NCI-H510A (cell line): ENCODE measurements at places on chromosomes 12 and 14.

DNA sequence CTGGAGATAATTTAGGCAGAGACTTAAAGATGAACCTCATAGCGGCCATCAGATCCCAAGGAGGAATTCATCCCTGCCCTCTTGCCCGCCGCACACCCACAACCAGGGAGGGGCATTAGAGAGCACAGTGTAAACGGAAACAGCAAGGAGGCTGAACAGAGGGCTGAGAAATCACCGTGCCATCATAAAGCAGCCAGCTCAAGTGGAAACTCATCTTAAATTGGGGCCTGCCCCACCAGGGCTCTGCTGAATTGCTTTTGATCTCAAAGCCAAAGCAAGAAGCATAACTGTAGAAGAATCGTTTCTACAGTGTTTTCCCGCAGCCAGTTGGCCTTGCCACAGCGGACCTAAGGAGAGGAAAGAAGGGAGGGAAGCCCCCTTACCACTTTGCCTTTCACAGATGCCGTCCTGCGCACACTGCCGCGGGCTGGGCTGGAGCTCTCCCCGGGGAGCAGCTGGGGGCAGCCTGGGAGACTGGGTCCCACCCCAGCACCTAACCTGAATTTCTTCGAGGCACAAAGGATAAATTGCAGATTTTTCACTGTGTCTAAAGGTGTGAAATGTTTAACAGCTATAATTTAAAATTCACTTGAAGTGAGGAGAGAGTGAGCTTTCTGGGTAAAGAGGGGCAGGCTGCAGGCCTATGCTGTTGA, 51.8 kb upstream of the MMP17 start:
- no peak for DNase-seq

DNA sequence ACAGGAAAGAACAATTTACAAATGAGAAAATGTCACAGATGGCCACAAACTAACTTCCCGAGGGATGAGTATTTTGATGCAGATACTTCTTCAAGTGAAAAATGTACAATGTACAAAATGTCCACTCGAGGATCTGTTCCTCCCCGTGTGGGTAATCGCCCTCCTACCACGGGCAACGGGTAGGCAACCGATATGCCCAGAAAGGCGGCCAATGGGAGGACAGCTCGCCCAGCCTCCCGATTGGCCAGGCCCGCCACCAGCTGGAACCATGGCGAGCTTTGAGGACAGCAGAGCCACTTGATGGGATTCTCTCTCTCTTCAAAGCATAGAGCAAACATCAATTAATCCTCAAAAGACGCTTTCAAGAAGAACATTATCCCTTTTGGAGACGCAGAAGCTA, 42.3 kb downstream of the DPF3 start:
- peak; percentile 64 for DNase-seq

- DNase-seq, result no peak
These were observed 1317.0 kb downstream of the TMEM121 start for GRCh38 chr14:106843386-106843785.

GRCh38 chr14:63432228-63432627, 110.9 kb downstream of the PPP2R5E start:
- DNase-seq, result no peak

DNA sequence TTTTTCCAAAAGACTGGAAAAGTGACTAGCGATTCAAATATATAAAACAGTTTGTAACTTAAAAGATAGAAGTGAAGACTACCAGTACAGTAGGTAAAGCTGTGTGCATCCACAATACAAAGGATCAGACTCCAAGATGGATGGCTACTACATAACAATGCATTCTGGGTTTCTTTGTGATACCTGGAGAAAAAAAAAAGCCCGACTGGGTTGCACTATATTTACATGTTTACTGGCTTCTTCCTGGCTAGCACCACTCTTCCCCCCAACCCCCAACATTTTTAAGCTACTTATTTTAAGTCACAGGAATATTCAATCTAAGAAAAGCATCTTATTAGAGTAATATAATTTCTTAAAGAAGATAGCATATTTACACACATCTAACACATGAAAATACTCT, 61.1 kb upstream of the SINHCAF start:
- DNase-seq, result no peak

DNA sequence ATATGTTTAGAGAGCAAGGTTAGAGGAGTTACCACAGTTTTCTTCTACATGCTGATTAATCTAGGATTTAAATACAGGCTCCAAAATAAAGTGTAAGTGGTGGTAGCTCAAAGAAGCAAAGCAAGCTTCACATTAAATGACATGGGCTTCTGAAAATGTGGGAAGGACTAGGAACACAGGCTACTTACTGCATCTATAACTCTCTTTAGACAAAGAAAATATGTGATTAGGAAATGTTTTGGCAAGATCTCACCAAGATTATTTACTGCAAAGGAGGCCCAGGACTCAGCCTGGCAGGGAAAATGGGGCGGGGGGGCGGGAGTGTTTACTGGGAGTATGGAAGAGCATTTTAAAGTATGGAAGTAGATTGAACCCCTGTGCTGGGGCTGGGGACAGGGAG, 39.4 kb downstream of the ETV6 start:
- DNase-seq, result no peak

GRCh38 chr14:89892953-89893352, 61.6 kb downstream of the EFCAB11 start:
- no peak for DNase-seq

DNA sequence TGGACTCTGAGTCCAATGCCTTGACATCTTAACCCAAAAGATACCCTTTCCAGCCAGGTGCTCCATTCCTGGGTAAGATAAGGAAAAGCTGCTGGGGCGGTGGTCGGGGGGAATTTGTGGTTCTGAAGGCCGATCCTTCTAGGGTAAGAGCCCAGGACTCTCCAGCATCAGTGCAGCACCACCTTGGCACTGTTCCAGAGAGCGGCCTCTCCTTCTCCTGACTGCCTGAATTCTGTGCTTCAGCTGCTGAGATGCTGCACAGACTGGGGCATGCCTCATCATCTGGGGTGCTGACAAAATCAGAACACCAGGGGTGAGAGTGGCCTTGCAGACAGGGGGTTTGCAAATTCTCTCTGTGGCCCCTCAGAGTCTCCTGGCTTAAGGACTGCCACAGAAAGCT, 87.5 kb downstream of the SPTB start:
- DNase-seq, result no peak

GRCh38 chr12:116881877-116882507, 751 bp upstream of the HRK start:
- no peak for DNase-seq

GRCh38 chr12:129328235-129328634, 475.0 kb downstream of the GLT1D1 start:
- DNase-seq, result no peak

GRCh38 chr12:105036937-105037649, 47.2 kb downstream of the ALDH1L2 start:
- DNase-seq, result no peak

DNA sequence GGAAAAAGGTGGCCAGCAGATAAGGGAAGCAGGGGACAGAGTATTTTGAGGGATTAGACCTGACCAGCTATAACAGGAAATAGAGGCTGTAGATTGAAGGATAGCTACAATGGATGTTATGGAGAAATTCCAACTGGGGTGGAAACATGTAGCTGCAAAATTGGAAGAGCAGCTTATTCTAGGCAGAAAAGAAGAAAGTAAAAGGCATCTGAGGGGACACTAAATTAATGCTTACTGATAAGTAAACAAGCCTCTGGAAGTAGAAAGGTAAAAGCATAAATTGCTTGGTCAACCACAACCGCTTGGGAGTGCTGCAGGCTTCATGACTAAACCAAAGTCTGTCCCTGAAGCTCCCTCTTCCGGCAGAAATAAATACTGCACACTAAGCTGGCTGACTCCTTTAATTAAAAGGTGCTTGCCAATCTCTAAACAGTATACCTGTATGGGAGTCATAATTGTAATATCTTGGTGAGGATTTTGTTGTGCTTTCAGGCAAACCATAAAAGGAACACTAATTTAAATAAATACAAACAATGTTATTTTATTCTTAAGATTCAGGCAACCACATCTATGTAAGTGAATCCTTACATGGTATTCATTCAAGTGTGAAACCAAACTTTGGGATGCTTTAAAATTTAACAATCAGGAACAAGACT, 7.7 kb downstream of the UBC start:
- DNase-seq, result no peak

GRCh38 chr12:29035112-29035511, 114.0 kb upstream of the FAR2 start:
- DNase-seq, result no peak

- DNase-seq, result no peak
These were observed 15.4 kb downstream of the TMTC1 start for GRCh38 chr12:29768372-29768771.

DNA sequence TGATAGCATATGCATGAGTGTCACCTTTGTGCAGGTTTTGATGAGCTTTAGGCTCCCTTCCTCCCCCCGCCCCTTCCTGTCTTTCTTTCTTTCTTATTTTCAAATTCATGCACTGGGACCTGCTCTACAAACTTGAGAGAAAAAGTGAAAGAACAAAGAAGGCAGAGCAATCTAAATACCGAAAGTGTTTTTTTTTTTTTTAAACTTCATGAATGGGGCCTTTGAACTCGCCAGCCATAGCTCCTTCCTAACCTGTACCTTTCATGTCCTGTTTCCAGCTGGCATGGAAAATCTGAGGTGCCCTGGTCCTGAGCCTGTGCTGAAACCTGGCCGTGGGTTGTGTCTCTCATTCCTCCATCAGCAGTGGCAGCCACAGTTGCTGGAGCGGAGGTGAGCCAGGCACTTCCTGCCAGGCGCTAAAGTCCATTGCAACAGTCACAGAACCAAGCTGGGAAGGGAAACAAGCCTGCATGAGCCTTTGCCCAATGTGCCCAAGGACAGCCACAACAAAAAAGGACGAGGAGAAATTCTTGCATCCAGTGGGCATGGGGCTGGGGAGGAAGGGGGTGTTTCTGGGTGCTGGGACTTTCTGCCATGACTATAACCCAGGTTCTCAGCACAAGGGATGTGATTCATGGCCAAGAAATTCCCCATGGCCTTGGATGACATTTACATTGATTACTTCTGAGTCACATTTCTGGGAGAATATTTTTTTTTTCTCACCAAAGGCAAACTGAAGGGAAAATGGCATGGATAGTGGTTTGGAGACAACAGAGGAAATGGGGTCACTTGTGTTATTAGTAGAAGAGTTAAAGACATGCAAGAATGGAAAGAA, 102.7 kb downstream of the TMEM30B start:
- DNase-seq, result no peak

DNA sequence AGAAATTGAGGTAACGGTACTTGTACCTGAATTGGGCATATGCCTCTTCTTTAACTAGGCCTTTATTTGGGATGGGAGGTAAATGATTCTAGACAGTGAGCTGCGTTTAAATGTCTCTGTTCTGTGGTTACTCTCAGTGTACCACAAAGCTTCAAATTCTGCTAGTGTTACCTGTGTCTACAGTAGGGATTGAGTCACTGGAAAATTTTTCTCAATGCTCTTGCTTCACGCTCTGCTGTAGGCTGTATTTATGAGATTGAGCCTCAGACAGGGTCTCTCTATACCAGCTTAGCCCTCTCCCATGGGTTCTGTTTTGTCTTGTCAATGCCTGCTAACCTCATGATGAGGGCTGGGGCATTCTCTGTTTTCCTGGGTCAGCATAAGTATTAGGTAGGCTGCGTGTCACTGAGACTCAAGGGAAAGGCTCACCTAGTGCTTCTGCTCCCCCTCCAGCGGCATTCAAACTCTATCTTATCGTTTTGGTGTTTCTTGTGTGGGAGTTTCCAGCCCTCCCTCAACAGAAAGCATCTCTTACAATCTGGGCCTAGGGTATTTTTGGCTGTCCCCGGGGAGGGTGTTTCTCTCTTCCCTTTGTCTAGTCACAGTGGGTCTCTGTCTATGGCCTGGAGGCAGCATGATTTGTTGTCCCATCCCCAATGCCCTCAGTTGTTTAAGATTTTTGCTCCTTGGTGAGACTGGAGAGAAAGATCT, 285.8 kb downstream of the ADGRD1 start:
- no peak for DNase-seq

DNA sequence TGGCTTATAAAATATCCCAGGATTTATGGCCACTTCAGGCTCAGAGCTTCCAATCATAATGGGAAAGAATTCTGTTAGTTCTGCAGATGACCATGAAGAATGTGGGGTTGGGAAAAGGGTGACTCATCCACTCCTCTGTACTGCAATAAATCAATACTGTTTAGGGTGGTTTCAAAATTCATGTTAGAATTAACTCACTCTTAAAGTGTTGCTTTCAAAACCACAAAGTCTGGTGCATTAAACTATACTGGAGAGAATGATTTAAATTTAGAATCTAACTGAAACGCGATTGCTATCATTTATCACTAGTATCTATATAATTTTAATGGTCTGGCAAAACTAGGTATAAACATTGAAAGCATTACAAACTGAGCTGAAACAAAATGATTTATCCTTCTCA, 798 bp downstream of the CCDC198 start:
- no peak for DNase-seq

DNA sequence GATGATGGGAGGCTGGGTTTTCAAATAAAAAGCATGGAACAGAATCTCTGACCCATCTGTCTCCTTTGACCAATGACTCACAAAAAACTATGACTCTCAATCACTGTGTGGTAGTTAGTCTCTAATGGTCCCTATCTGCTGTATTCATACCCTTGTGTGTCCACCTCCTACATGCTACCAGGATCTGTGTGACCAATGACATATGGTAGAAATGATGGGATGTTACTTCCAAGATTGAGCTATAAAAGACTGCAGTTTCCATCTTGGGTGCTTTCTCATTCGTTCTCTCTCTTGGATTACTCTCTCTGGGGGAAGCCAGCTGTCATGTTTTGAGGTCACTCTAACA, 144.7 kb upstream of the BTG1 start:
- no peak for DNase-seq

DNA sequence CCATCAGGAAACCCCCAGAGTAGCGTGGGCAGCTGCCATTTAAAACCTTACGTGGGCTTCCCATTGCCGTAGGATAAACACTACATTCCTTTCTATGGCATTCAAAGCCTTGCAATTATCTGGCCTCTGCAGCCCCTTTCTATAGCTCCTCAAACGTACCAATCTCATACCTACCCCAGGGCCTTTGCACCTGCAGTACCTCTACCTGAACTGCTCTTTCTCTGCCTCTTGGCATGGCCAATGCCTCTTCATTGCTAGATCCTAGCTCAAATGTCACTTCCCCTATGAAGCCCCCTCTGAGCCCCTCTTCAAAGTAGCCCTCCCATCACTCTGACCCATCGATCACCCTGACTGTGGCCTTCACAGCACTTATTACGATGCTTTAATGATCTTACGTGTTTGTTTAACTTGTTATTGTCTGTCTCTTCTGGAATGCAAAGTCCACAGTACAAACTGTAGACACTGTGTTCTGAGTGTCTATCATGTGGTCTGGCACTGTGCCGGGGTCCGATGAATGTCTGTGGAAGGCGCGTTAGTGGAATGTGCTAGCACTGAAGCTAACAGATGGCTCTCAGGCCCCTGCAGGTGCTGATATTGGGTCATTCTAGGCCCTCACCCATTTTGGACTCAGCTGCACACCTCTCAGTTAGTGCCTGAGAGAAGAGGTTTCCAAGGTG, 157.3 kb upstream of the NOS1 start:
- DNase-seq, result no peak

GRCh38 chr14:52729925-52730708, at the start of gene STYX:
TSS of gene STYX (plus strand) at chr14:52730166. CDS start at chr14:52730475, 309 bp downstream.
- DNase-seq, result peak; percentile 93
